Mucosa of gallbladder (tissue), 1 donor: ENCODE measurements at places on chromosomes 4 and X. TPM values are rescaled to one million over a fixed set of nuclear protein-coding genes. Genes with fewer than 3 reads are reported as not detected.

The UCP1 gene
- not detected for total RNA-seq

DNA sequence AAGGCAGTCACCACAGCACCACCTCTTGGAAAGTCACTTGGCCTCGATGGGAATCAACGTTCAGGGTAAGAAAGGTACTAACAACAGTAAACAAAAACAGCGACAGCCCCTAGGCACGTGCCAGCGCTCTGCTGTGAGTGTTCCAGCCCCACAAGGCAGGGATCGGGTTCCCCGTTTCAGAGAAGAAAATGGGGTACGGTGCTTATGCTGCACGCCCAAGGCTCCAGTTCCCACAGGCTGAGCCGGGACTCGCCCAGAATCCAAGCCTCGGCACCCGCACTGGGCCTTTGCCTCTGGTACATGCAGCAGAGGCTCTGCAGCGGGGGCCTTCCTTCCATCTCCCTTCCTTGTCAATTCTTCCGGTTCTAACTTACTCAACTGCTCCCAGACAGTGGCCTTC lies 37.3 kb downstream of the WDR1 start:
- DNase-seq = no peak

- no peak for DNase-seq
These were observed 157.4 kb downstream of the SPRY1 start for GRCh38 chr4:123553733-123554637.

GRCh38 chrX:109934434-109934833 lies 68.5 kb upstream of the TMEM164 start:
- DNase-seq = no peak

DNA sequence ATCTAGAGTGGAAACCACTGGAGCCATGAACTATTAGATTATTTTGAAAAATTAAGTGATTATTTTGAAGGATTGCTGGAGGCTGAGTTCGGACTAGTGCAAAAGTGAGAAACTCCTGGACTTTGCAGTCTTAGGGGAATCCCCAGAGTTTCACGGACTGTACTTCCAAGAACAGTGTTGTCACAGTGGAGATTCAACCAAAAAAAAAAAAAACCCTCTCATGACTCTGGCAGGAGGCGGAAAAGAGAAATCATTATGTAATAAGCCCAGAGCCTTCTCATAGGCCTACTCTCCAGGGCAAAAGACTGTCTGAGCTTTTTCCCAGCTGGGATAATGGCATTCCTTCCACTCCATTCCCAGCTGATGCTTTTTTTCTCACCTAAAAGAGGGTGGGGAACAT lies 16.8 kb upstream of the C4orf51 start:
- DNase-seq = no peak

DNA sequence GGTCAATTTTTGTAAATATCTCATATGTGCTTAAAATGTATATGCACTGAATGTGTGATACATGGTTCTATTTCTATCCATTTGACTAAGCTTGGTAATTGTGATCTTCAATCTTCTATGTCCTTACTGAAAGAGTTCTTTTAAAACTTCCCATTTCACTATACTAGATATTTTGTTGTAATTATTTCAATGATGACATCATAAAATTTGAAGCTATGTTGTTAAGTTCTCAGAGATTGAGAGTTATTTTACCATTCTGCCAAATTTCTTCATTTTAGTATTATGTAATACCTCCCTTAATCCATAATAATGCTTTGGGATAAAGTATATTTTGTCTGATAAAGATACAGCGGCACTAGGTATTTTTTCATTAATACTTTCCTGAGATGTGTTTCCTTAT lies 1307.3 kb downstream of the RPA4 start:
- no peak for DNase-seq

The CTBP1 gene
- 213 TPM for total RNA-seq

GRCh38 chr4:111959222-111959621 lies 186.0 kb upstream of the FAM241A start:
- DNase-seq = no peak

- no peak for DNase-seq
These were observed 5.0 kb downstream of the PITX2 start for GRCh38 chr4:110617646-110618580.

DNA sequence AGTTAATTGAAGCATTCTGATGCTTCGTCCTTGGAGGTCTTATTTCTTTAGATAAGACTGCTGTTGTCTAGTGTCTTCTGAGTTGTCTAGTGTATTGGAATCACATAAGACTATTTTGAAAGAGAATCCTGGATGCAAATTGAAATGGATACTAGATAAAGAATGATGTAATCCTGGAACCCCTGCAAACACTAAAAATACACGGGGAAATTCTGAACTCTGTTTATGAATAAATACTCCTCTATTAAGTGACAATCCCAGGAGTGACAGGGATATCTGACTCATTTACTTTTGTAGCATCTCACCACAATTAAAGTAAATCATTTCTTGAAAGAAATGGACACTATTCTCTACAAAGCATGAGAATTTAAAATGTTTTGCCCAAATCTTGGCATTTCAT lies 968 bp downstream of the ASB11 start:
- no peak for DNase-seq

DNA sequence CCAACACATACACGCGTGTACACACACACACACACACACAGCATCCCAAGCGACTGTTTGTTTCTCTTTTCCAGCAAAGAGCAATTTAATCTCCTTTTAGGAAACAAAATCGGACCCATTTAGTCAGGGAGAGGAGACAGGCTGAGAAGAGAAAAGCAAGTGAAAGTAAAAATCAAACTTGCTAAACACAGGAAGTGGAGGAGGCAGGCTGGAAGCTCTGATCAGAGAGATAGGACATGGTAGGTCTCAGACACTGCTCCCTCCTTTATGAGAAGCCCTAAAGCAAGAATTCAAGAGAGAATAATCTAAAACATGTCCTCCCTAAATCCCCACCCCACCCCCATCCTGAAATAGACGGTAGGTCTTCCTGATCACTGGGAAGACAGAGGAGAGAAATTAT lies 62.3 kb downstream of the GPC3 start:
- DNase-seq = no peak

The RBMXL3 gene
- not detected for total RNA-seq
